ENCODE measurements at places on chromosomes 16 and 17.

DNA sequence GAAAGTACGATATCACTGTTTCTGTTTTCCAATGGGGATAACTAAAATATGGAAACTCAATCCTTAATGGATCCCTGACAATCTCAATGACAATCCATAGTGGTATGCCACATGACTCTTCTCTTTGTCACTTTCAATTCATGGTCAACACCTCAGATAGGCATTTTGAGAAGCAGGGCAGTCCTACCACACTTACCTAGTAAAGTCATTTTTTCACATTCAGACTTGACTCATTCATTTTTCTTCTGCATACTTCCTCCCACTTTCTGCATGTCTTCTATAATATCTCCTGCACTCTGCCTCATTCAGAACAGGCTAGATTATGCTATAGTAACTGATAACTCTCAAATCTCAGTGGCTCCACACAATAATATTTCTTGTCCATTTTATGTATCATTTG is 117.5 kb downstream of the FTO start:
- no peak for DNase-seq

- no peak for DNase-seq
These were observed 334 bp downstream of the GH1 start for GRCh38 chr17:63918305-63918704.

DNA sequence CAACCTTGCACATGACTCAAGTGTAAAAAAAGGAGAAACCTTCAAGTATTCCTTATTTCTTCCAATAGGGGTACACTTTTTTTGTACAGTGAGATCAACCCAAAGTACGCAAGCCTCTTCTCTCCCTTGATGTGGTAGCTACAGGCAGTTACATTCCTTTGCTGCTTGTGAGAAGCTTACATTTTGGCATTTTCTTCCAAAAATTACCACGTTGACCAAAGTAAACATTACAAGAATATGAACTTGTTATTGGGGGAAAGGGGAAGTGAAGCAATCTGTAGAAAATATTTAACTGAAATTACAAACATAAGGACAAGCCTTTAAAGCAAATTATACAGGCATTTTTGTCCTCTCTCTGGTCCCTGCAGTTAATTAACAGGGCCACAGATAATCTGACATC is 97.0 kb upstream of the TOB1 start:
- DNase-seq, result no peak

- no peak for DNase-seq
These were observed 8.6 kb downstream of the CES4A start for GRCh38 chr16:66996983-66997358.

DNA sequence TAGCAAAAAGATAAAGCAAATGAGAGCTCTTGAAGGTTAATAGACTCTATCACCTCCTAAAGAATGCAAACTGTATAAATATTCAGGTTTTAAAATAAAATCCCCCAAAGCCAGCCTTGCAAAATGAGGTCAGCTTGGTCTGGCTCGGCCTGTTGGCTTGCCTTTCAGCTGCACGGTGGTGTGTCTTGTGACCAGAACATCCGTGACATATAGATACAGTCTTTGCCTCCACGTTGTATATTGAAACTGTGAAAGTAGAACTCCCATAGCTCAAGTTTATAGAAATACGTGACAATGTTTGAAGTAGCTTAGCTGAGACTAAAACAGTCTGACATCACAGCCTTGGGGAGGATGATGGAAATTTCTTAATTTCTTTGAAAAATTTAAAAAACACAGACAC is 236.6 kb upstream of the MYOCD start:
- peak; percentile 46 for DNase-seq

DNA sequence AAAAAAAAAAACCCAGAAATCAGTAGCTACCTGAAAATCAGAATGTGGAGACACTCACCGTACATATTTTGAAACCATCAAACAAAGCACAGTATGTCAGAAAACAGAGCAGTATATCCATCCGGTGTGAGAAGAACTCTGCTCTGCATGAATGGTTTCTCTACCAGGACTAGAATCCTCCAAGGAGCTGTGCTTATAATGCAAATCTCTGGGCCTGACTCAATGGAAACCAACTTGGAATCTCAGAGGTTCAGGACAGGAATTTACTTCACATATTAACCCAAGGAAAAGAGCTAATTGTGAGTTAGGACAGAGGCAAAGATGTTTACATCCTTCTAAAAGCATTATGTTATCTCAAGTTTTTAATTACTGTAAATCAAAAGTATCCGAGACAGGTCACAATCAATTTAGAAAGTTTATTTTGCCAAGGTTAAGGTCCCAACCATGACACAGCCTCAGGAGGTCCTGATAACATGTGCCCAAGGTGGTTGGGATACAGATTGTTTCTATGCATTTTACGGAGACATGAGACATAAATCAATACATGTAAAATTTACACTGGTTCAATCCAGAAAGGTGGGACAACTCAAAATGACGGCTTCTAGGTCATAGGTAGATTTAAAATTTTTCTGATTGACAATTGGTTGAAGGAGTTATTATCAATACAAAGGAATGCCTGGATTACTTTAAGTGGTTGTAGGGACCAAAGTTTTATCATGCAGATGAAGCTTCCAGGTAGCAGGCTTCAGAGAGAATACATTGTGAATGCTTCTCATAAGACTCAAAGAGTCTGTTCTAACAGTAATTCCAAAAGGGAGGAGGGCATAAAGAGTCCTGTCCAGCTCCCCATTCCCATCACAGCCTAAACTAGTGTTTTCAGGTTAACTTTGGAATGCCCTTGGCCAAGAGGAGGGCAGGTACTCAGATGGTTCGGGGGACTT is 164.1 kb downstream of the CDH8 start:
- DNase-seq, result no peak

DNA sequence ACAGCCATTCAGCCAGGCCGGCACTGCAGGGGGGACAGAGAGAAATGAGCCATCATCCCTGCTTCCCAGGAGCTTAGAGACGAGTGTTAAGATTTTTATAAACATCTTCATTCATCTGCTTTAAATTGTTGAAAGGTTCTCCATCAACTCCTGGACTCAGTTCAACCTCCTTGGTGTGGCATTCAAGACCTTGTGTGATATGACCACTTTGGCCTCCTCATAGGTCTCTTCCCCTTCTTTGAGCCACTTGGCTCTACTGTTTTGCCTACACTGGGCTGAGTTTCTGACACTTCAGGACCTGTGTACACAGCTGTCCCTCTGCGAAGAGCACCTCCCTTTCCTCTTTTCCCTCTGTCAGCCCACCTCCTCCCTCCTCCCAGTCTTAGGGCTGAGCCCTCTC is 4.3 kb downstream of the DOC2B start:
- no peak for DNase-seq

GRCh38 chr16:6684076-6684673 is 648.5 kb upstream of the RBFOX1 start:
- DNase-seq, result no peak

- no peak for DNase-seq
These were observed 143.7 kb upstream of the COX10 start for GRCh38 chr17:13925579-13925978.

DNA sequence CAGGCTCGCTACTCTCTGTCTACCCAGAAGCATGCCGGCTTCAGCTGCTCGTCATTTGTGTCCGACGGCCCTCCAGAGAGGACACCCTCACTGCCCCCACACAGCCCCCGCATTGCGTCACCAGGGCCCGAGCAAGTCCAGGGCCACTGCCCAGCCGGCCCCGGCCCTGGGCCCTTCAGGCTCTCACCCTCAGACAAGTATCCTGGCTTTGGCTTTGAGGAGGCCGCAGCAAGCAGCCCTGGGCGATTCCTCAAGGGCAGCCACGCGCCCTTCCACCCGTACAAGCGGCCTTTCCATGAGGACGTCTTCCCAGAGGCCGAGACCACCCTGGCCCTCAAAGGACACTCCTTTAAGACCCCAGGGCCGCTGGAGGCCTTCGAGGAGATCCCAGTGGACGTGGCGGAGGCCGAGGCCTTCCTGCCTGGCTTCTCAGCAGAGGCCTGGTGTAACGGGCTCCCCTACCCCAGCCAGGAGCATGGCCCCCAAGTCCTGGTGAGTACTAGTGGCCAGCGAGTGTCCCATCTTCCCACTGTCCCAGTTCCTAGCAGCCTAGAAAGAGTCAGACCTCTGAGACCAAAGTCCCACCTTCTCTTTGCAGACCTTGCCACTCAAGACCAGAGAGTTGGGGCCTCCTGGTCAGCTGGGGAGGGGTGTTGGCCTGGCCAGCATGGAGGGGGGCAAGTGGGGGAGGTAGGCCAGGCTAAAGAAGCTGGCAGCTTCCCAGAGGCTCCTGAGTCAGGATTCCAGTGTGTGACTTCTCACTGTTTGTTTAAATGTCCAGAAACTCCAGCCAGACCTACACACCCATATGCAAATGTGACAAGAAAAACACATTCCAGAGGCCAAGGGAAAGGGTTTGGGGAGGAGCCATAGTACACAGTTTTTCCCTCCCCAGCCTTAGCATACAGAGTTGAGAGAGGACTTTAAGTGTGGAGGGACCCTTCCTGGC is 18.6 kb downstream of the FOXN1 start:
- DNase-seq, result no peak

DNA sequence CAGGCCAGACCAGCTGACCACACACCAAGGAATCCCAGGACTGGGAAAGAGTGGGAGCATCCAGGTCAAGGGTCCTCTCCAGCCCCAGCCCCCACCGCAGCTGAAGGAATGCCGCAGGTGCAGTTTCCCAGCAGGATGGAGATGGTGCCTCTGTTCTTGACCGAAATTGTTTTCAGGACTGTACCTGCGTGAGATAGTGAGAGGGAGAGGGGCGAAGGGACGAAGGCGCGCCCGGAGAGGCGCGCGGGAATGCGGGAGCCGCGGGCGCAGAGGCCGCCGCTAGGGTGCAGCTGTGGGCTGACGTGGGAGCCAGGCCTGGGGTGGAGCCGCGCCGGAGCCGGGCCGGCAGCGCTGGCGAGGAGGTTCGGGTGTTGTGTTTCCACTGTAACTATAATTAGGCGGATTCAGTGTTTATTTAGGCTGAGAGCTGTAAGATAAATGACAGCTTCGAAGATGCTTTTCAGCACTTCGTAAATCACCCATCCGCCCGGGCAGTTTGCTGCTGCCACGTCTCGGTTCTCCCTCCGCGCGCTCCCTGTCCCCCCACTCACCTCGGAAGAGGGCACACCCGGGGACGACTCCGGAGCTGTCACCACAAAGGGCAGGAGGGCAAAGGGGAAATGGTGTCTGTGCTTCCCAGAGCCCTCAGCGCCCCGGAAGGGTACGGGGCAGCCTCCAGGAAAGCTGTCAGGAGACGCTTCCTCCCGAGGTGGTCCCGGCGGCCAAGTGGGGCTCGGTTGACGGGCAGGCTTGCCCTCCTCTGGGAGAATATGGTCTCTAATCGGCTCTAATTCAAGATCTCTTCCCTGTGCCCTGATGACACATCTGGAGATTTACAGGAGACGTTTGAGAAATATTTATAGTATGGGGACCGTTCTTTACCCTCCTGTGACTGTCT is 38.2 kb downstream of the HOXB1 start:
- peak; percentile 83 for DNase-seq

DNA sequence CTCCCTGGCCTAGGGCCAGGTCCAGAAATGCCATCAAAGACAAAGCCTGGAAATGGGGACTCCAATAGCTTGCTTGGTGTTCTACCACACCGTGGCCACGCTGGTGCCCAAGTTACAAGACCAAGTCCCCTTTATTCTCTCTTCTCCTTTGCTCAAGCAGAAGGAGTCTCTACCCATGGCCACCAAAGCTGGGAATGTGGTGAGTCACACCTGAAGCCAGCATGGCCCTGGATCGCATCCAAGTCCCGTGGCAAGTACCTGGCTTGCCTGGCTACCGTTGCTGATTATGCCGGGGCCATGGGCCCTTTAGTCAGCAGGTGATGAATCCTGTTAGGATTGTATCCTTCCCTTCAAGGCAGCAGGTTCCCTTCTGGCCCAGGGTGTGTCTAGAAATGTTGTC is 260.0 kb downstream of the HAPSTR1 start:
- DNase-seq, result no peak

DNA sequence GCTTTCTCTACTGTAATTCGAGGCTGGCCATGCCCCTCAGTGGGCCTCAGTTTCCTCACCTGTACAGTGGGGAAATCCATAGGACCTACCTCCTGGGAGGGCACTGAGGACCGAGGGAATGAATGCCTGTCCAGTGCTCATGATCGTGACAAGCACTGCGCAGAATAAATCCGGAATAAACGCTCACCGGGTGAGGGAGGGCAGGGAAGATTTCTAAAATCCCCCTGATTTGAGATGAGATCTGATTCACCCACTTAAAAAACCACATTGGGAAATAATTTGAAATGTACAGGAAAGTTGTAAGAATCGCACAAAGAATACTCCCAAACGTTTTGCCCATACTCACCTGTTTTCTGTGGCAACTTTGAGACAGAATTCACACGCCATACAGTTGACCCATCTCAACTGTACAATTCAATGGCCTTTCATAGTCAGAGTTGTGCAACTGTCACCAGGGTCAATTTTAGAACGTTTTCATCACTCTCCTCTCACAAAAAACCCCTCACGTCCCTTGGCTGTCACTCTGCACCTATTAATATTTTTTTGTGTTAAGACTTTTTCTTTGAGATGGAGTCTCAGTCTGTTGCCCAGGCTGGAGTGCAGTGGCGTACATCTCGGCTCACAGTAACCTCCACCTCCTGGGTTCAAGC is 49.8 kb downstream of the IRF8 start:
- DNase-seq, result no peak

All from GM10248 (cell line).